ENCODE measurements at places on chromosomes 13 and 19. TPM values are rescaled to one million over a fixed set of nuclear protein-coding genes. Genes with fewer than 3 reads are reported as not detected.

- DNase-seq: no peak
These were observed 9.6 kb downstream of the ZNF426 start for GRCh38 chr19:9528757-9529336.

DNA sequence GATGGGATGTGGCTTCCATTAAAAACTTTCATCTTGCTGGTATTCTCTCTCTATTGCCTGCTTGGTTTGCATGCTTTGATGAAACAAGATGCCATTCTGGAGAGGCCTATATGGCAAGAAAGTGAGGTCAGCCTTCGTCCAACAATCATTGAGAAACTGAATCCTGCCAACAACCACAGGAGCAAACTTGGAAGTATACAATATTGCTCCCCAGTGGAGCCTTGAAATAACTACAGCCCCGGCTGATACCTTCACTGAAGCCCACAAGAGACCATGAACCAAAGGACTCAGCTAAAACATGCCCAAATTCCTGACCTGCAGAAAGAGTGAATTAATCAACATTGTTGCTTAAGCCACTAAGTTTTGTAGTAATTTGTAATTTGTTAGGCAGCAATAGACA, 82.5 kb upstream of the FGF14 start:
- peak; percentile 0 for DNase-seq

DNA sequence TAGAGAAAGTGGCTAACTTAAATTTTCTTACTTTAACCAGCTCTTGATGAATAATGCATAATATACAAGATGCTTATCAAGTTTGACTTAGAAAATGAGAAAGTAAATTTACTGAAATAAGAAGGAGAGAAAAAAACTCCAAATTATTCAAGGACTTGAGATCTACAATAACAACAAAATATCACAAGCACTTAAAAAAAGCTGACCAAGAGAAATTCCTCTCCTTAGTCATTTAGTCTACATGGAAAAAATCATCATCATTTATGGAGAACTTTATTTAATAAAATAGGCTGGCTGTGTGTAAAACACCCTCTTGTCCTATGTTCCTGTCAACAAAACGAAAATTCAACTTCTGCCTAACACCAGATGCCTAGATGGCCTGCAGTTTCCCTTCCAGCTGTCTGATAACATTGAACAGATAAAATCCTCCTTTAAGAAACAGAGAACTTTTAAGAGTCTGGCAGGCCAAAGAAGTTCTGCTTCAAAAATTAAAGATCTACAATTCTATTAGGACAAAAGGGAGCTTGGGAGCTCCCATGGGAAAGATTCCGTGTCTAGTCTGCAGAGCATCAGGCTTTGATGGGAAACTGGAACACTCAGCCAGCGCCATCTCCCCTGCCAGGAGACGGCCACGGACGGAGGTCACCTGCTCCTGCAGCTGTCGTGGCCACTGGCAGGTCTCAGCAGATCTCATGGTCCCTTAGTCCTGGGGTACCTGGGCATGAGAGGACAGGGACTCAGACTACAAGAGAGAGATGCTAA, 37.9 kb upstream of the ATP11A start:
- DNase-seq: no peak

DNA sequence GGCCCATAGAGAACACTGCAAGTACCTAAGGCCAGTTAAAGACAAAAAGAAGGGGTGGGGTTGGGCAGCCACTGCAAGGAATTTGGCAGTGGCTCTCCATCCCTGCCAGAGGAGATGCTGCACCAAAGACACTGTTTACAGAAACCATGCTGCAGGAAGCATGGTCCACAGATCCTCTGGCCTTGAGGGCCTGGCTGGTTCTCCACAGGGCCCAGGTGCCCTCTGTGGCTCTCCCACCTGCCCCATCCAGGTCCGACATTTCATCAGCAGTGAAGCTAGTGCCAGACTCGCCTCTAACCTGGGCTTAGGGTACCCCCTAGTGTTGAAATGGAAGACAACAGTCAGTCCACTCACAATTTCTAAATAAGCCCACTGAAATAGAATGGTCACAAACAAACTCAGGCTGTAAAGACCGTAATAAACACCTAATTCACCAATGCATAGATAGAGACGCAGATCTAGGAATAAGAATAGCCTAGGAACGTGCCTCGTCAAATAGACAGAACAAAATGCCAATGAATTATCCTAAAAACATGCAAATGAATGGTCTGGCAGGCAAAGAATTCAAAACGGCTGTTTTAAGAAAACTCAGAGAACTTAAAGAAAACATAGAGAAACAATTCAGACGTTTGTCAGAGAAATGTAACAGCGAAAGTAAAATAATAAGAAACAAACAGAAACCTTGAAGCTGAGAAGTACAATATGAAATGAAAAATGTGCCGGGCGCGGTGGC, 23.3 kb downstream of the LYPD4 start:
- DNase-seq: peak; percentile 52

- no peak for DNase-seq
These were observed 22.3 kb upstream of the PDCD5 start for GRCh38 chr19:32558607-32559228.

TSKS gene
- total RNA-seq: not detected
